ENCODE measurements at places on chromosomes 16 and 17.

DNA sequence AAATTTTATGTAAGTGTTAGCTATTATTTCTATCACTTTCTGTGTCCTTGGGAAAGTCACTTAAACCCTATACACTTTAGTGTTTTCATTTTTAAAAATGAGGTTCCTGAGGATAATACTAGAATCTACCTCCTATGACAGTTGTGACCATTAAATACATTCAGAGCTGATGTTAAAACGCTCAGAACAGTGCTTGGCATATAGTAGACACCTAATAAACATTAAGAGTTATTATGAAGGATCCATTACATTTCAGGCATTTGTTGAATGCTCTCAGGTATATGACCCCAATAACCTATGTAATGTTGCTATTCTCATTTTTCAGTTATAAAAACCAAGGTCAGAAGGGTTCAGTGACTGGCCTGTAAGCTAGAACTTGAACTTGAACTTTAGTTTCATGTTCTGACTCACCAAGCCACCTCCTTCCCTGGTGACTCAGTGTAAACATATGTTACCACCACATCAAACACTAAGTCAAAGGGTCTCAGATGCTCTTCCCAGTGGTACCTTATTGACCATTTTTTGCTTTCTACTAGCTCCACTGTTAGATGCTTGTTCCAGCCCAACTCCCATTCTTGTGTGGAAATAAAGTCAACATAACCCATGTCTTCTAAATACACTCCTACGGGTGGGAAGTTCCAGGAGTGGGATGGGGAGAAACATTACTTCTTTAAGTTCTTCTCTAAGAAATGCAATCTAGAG is 47.6 kb downstream of the HSD17B2 start:
- DNase-seq = no peak

- peak; percentile 93 for DNase-seq
These were observed 217.8 kb upstream of the GSE1 start for GRCh38 chr16:85395207-85395912.

DNA sequence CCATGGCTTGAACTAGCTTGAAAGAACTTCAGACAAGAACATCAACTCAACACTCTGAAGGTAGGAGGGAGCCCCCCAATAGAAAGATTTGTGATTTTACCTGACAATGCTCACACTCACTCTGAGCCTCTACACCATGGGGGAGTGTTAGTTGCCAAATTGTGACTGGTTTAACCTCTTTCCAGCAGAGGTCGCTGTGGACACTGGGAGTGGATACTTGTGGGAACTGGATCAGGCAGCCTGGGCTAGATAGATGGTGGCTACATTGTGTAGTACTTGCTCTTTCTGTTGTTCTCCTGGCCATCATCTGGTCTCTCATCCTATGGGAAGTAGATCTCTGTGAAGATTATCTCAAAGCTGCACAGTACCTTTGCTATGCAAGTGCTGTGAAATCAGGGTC is 2.9 kb downstream of the SMPD3 start:
- no peak for DNase-seq

DNA sequence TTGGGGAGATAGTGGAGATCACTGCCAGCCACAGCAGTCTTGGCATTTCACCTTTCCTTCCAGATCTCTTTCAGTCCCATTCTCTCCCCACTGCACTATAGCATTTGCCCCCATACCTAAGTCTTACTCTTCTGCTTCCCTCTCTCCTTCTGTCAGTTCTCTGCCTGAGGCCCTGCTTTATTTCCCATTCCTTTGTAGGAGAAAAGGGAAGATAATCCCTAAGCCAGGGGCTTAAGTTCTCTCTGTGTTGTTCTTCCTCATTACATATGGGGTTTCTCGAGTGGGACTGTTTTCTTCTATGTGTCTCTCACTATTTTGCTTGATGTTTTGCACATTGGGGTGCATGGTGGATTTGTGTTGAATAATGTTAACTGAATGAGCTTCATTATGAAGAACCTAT is 6.4 kb downstream of the KDM6B start:
- no peak for DNase-seq

GRCh38 chr17:9488556-9488955 is 87.1 kb downstream of the STX8 start:
- no peak for DNase-seq

DNA sequence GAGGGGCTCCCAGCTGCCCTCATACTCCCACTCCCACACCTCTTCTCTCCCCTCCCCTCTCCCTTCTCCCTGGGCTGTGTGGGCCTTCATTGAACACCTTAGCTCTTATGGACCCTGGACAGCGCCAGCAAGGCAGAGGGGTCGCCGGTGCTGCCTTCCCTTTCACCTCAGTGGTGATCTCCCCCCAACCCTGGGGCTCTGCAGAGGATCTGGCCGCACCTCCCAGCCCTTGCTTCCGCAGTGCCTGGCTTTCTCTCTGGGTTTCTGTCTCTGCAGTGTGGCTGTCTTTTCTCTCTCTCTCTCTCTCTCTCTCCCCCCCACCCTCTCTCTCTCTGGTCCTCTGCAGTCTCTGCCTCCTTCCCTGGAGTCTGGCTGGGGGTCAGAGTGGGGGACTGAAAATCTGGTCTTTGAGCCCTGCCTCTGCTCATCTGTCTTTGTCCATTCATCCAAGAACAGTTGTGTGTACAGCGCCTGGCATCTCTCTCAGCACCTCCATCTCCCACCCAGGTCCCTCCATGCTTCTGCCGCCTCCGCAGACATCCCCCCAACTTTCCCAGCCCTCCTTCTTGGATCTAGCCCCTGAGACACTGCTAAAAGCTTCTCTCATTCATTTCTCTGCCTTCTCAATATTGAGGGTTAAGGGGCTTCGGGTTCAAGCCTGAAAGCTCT is 1.1 kb downstream of the SEZ6L2 start:
- no peak for DNase-seq

DNA sequence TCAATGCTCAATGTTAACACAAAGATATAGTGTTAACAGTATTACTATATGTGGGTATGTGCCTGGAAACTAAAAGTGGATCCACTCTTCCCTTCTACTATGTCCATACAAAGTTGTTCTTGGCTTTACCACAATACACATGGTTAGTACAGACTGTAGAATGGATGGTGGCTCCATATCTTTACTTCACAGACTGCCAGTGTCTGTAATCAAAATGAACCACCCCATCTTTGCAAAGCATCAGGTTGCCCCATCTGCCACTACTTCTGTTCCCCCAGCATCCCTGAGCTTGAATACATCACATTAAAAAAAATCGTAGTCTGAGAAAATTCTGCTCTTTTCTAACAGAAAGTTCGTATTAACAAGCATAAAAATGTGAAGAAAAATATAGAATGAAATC is 30.0 kb downstream of the USP32 start:
- no peak for DNase-seq

DNA sequence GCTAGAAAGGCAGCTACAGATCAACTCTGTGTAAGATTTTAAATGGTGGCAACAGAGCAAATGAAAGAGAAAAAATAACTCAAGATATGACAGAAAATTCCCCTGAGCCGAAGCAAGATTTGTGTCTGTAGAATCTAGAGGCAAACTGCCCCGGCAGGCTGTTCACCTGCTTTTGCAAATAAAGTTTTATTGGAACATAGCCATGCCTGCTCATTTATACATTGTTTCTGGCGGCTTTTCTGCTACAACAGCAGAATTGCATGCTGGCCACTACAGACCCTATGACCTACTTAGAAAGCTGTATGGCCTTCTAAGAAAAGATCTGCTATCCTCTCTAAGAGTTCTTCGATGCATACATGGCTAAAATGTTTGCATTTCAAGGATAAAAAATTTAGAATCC is 119.5 kb downstream of the SALL1 start:
- no peak for DNase-seq

- peak; percentile 90 for DNase-seq
These were observed 704.1 kb downstream of the CDH11 start for GRCh38 chr16:64417711-64418227.

- DNase-seq = no peak
These were observed 7.4 kb upstream of the PYDC1 start for GRCh38 chr16:31224092-31224955.

DNA sequence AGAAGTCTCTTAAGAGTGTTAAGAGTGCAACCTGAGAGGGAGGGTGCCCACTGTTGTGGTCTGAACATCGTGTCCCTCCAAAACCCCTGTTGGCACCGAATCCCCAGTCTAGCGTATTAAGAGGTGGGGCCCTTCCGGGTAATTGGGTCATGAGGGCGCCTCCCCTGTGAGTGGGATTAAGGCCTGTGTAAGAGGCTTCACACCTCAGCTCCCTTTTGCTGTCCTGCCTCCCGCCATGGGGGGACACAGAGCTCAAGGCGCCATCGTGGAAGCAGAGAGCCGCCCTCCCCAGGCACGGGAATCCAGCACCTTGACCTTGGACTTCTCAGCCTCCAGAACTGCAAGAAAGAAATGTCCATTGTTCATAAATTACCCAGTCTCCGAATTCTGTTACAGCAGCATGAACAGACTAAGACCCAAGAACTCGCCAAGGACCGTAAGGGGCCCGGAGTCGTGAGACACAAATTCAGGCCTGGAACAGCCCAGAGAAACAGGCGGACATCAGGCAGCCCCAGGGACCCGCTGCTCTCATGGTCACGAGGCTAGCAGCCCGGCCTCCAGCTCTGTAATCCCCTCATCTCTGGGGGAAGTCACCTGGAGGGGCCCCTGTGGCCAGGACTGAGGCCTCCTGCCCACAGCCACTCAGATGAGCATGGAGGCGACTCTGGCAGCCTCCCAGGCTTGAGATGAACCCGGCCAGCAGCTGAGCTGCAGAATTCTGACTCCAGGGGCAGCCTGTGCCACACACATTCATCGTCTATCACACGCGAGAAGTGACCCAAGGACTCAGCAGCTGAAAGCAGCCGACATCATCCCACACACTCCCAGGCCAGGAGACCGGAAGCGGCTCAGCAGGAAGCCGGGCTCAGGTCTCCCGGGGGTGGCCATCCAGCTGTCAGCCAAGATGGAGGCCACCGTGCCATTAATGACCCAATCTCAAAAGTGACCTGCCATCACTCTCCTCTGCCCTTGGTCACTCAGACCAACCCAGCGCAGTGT is 12.8 kb upstream of the CHMP6 start:
- DNase-seq = no peak

DNA sequence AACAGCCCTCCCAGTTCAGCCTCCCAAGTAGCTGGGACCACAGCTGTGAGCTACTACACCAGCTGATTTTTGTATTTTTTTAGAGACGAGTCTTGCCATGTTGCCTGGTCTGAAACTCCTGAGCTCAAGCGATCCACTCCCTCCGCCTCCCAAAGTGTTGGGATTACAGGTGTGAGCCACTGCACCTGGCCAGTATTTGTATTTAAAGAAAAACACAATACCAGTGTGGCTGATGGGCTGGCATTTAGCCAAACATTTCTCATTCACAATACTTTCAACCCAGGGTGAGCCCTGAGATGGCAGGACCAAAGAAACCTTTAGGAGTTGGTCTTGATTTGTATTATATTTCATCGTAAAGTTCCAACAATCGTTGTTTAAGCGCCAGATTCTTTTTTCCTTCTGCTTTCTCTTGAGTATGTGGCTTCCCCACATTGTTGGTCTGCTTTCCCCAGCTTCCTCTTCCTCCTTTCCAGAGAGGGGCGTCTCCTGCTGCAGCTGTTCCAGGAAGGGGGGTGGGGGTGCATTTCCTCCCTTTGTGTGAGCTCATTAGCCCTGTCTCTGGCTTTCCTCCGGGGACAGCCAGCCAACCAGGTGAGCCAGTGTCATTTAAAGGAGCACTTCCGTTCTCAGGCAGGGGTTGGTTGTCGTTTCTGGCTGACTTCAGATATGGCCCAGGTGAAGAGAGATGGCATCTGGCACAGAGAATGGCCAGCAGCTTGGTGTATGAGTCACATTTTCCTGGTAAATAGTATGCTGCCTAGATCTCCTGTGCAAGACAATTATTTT is 79.9 kb downstream of the GPRC5B start:
- no peak for DNase-seq

DNA sequence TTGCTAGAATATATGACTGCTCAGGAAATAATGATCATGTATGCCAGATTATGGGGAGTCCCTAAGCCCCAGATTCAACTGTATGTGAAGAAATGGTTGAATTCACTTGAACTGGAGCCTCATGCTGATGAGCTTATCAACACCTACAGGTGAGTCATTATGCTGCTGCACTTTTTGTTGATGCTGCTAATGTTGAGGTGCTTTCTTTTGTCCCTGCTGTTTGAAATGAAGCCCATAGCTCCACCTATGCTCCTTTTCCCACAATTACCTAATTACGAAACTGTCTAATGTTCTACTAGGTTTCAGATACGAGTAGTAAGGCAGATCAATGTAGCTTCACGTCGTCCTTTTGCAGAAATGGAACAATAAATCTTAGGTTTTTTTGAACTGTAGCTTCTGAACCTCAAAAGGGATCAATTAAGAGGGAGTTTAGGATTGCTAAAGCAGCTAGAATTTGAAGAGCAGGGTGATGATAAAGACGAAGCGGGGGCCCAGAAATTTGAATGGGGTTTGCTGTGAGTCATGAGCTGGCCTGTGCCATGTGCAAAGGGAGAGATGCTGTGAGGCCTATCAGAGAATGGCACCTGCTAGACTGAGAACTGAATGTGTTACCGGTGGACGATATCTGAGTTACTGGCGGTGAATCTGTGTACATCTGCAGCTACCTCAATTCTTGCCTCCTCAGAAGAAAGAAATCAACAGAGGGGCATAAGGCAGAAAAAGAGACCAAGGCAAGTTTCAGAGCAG is 6.1 kb upstream of the UQCRC2 start:
- DNase-seq = no peak

GRCh38 chr16:13958474-13958873 is 38.5 kb downstream of the ERCC4 start:
- no peak for DNase-seq

DNA sequence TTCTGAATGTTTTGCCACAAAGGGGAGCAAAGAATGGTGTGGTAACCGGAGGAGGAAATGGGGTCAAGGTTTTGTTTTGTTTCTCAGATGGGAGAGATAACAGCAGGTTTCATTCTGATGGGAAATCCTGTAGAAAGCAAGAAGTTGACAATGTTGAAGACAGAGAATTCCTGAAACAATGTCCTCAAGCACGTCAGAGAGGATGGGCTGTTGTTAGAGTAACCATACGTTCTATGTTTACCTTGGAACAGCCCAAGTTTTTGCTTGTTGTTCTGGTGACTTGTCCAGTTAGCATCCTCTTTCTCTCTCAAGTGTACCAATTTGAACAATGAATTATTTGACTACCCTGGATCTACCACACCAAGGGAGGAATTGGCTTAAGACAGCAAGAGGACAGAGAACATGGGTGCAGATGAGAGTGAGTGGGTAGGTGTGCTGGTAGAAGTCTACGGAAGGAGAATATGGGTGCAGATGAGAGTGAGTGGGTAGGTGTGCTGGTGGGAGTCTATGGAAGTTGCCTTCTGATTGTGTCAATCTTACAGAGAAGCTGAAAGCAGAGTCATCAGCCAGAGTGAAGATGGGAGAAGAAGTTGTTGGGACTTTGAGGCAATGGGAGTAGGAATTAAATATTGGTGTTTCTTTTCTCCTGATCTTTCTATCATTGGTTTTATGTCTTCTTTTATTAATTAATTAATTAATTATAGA is 14.8 kb upstream of the NSRP1 start:
- DNase-seq = no peak

- peak; percentile 78 for DNase-seq
These were observed 25.6 kb downstream of the SOST start for GRCh38 chr17:43732958-43733357.

DNA sequence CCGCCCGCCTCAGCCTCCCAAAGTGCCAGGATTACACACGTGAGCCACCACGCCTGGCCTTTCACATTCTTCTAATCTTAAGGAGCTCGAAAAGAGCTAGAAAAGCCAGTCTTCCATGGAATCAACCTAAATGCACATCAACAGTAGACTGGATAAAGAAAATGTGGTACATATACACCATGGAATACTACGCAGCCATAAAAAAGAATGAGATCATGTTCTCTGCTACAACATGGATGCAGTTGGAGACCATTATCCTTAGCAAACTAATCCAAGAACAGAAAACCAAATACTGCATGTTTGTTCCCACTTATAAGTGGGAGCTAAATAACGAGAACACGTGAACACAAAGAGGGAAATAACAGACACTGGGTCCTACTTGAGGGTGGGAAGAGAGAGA is 3.1 kb downstream of the CTC1 start:
- DNase-seq = no peak
